Stimulated activated CD8-positive, alpha-beta memory T cell treated with anti-CD3 and anti-CD28 coated beads, Interleukin-15, amount 100 ng/mL, for 24 hours (primary cell): ENCODE measurements at places on chromosomes 6 and 20.

DNA sequence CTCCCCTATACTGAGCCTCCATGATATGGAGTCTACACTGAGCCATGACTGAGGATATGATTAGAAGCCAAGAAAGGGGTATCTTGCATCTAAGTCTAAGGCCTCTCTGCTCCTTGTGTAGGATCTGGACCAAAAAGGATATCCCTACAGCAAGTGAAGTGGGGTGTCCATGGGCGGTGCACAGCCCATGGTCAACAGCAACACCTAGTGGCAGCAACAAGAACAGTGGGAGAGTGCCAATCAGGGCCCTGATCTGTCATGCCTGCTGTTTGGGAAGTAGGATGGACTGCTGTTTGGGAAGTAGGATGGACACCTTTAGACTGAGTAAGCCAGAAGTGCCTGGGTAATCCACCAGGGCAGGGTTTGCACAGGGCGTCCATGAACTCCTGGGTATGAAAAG, 22.4 kb downstream of the PTGIS start:
- DNase-seq, result no peak

DNA sequence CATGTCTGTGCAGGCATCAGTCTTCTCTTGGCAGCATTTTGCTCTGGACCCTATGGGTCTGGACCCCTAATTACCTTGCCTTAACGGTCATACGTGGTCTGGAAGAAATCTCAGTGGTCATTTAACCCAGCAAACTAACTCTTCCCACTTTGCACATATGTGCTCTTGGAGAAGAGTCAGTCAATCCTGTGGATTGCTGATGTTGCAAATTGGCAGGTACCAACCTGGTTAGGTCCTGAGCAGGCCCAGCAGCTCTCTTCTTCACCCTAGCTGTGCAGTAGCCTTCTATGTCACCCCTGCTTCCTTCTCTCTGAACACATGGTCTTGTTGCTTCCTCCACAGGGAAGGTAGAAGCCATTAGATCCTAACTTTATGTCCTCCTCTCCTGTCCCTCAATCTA, 1.6 kb downstream of the CEP43 start:
- no peak for DNase-seq

- no peak for DNase-seq
Measured at GRCh38 chr20:52060794-52061714, 130.5 kb downstream of the ZFP64 start.

DNA sequence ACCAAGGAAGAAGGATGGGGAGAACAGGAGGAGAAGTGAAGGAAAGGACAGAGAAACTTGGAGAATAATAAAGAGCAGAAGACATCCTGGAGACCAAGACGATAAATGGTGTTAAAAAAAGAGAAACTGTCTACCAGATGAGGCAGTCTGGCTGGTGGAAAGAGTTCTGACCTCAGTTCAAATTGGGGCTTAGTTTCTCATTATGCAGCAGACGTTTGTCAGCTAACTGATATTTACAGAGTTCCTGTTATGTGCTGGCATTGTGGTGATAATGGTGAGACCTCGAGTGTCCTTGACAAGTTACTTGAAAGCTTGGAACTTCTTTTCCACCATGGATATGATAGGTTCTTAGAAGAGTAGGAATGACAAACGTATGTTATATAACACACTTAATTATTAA, 142.7 kb downstream of the LRRC1 start:
- no peak for DNase-seq

DNA sequence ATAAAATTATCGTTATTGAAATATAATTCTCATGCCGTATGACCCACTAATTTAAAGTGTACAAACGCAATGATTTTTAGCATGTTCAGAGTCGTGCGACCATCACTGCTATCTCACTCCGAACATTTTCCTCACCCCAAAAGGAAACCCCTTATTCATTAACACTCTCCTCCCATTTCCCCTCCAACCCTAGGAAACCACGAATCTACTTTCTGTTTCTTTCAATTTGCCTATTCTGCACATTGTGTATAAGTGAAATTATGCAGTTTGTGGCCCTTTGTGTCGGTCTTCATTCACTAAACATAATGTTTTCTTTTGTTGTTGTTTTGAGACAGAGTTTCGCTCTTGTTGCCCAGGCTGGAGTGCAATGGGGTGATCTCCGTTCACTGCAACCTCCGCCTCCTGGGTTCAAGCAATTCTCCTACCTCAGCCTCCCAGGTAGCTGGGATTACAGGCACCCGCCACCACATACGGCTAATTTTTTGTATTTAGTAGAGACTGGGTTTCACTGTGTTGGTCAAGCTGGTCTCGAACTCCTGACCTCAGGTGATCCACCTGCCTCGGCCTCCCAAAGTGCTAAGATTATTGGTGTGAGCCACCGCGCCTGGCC, 99.7 kb upstream of the ZNF217 start:
- no peak for DNase-seq

DNA sequence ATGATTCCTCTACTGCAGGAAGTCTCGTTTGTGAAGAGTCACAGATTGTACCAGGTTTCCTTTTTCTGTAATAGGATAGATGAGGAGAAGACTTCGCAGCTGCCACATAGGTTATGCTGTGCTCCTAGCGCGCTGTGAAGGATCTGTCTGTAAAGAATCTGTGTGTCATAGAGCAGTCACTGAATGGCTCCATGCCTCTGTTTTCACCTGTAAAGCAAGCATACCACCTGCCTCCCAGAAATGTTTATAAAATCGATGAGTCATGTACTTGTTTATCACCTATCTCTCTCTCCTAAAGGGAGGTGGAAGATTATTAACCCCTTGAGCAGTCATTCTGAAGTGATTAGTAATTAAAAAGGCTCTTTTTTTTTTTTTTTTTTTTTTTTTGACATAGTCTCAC, 86.6 kb downstream of the TFAP2B start:
- no peak for DNase-seq

GRCh38 chr20:44688053-44688625, 27.0 kb upstream of the CCN5 start:
- no peak for DNase-seq

DNA sequence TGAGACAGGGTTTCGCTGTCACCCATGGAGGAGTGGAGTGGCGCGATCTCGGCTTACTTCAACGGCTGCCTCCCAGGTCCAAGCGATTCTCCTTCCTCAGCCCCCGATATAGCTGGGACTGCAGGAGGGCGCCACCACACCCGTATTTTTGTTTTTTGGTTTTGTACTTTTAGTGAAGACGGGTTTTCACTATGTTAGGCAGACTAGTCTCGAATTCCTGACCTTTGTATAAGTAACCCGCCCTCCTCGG, 115.4 kb upstream of the BTN3A2 start:
- DNase-seq, result no peak

DNA sequence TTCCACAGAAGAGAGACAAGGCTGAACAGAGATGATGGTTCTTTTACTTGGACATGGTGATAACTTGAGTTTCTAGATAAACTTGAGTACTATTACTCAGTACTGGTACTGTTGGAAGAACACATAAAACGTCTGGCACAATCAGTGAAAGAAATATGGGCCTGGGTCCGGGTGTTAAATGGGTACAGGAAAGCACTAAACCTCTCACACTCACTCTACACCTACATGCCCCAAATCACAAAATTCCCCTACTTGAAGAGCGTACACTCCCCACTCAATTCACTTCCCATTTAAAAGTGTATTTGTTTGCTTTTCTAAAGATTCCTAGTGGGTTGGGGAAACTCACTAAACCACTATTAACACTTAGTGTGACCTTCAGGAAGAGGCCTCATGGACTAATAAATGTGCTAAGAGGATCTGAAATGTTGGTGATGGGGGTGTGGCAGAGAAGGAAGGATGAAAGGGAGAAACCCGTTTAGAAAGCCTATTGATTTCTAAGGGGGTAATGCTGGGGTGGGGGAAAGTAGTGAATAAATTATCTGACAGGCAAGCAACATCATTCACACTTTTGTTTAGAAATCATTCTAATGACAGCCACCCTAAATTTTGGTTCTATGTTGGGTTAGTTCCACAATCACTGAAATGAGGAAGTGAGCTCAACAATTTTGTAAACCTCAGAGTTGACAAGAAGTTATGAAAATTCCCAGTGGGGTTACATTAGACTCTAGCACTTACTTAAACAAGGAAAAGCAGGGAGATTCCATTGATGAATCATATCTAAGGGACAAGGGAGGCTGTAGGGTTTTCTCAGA, 222.6 kb upstream of the MARCKS start:
- DNase-seq, result no peak

DNA sequence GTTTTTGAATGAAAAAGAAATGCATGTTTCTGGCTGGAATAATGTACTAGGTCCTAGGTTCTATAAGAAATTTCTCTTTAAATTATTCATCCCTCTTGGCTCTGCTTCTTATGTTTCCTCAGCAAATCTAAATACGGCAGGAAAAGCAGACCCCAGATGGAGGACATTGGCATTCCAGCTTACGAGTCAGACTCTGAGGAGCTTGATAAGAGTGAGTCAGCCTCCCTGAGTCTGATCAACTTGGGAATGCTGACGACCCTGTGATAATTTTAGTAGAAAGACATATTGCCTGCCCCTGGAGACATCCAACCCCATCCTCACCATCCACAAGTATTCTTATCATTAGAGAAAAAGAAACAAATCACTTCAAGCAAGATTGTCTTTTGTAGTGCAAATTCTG, 509.7 kb upstream of the MARCKS start:
- no peak for DNase-seq

GRCh38 chr6:76435174-76435573, 362.7 kb upstream of the IMPG1 start:
- no peak for DNase-seq

DNA sequence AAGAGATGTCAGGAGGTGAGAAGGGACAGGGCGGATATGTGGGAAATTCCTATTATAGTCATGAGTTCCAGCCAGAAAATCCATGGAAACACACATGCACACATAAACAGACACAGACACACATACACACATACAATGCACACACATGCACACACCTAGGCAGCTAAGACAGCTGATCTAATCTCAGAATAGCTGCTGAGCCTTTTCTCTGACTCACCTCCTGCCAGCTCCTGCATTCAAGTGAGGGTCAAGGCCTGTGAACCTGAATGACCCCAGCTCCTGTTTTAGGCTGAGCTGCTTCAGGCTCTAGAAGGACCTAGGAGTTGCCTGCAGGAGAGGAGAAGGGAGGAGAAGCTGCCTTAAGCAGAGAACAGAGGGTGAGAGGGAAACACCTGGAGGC, 21.6 kb upstream of the RAET1L start:
- no peak for DNase-seq
